ENCODE measurements at places on chromosomes 3 and 15.

- DNase-seq, result no peak
Observed at GRCh38 chr3:192831111-192831644, 86.5 kb downstream of the MB21D2 start.

DNA sequence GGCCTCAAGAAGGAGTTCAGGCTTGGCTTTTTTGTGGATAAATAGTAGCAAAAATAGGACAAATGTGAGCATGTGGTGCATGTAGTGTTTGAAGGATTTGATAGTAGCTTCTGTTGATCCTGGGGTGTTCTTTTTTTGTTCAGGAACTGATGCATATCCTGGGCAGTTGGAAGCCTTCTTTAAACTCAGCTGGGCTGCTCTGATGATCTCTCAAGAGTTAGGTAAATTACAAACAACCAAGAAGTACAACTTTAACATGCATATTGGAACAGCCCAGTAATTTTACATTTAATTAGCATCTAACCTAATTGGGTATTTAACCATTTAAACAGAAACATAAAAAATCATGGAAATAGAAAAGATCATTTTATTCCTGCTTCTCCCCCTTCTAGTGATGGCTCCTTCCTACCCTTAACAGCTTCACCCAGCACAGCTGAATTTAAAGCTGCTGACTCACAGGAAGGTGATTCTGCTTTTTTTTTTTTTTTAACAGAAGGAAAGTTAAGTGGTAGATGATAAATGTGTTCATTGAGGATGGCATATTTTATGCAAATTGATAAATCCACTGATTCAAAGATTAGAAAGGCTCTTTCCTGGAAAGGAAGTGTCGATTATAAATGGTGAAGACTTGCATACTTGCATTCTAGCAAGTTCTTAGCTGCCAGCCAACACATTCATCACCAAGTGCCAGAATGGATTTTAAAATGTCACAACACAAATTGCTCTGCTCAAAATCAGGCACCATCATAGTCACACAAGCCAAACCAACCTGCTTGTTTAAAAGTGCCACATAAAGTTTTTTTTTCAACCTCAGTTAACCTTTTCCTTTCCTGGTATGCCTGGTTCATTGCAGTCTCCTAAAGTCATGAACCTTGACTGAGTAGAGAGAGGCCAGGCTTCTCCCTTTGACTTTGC is 20.0 kb downstream of the SLC35G2 start:
- no peak for DNase-seq

- no peak for DNase-seq
Observed at GRCh38 chr15:65377105-65377975, 462 bp downstream of the IGDCC3 start.

GRCh38 chr15:58185439-58185838 is 47.3 kb downstream of the AQP9 start:
- no peak for DNase-seq

DNA sequence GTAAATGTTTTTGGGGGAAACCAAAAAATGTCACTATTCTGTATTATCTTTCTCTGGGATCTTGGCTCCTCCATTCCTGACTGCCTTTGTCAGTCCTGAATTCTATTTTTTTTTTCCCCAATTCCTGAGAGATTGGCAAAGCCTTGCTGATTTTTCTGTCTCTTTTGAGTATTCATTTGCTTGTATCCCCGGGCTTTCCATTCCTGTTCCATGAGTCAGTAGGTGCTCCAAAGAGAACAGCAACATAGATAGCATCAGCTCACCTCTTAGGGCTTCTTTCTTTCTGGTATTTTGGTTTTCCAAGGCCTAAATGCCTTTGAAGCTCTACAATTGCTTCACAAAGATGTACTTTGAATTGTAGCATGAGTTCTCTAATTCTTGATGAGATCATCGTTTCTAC is 271.7 kb upstream of the LRRC3B start:
- no peak for DNase-seq

DNA sequence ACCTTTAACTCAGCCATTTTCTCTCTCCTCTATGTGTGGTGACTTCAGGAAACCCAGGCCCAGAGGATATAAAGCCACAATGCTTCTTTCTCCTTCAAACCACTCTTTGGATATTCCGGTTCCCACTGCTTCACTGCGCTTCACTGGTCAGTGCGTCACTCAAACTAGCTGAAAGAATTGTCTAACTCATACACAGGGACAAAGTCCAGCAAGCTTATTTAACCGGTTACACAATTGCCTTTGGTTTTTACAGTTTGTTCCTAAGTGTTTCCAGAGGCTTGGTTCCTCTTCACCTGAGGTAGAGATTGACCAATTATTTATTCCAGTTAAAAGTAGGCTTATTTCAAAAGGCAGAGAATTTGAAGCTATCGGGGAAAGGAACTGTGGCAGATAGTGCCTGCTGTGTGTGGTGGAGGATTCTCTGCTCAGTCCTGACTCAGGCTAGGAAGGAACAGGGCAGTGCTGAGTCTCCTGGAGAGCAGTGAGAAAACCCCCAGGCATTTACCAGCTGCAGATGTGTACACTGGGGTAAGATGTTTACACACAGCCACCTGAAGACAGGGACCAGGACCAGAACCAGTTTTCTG is at the start of gene HGD:
Gene HGD, minus strand, starts transcription at position 145 of the 587 bp plus-strand sequence. Its CDS starts 128 bp downstream, at position 17.
- no peak for DNase-seq

DNA sequence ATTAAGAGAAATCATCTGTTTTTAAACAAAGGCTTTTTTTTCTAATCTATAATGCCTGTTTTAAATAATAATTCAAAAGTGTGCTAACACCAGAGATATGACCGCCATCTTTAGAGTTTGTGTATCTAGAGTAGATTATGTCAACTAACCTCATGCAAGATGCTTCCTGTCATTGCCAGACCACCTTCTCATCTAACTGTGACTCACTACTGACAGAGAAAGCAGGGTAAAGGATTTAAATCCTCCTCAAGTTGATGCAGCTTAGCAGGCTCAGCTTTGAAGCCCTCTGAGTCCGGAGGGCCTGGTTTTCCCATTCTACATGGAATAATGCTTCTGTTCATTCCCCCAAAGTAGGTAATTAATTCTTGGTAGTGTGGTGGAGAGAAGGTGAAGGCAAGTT is 108.5 kb downstream of the ECT2 start:
- no peak for DNase-seq

DNA sequence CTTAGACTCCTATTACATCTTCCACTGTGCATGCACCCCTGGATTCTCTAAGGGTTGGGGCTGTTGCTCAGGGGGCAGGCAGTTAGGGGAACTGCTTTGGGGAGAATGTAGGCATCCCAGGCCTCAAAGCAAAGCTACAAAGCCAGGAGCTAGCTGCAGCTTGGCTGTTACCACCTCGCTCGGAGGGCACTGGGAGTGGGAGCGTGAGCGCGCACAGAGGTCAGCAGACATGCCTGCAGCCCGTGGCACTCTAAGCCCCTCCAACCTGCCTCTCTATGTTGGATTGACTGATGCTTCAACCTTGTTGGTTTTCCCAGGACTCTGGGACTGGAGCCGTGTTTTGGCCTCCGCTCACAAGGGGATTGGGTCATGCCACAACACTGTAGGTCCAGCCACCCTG is 69.8 kb downstream of the CPN2 start:
- DNase-seq, result no peak

Data from stimulated activated CD8-positive, alpha-beta memory T cell treated with anti-CD3 and anti-CD28 coated beads, Interleukin-4, amount 100 ng/mL, for 1 hour (primary cell).